ENCODE measurements at places on chromosomes 13 and 19.

GRCh38 chr19:54684527-54684926 is 21.7 kb downstream of the LILRB4 start:
- DNase-seq, result no peak

GRCh38 chr13:46861959-46862358 is 34.9 kb downstream of the HTR2A start:
- no peak for DNase-seq

GRCh38 chr19:16193466-16193865 is 4.2 kb upstream of the AP1M1 start:
- DNase-seq, result no peak

- DNase-seq, result no peak
Observed at GRCh38 chr13:105336706-105337576, 1198.5 kb downstream of the EFNB2 start.

DNA sequence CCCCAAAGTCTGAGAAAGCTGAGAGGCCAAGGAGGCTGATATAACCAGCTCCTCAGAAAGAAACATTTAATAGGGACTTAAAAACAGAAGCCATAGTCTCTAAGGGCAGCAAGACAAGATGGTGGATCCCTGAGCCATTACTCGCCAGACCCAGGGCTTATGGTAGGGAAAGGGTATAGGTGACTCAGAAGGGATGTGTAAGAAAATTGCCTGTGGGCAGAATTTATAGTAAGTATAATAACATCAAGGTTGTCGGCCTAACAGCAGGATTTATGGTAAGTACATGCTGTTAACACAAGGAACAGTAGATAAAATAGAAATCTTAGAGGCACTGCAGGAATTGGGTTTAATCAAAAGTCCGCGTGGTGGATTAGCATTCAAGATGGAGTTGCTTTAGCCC is 14.7 kb downstream of the KBTBD6 start:
- DNase-seq, result no peak

DNA sequence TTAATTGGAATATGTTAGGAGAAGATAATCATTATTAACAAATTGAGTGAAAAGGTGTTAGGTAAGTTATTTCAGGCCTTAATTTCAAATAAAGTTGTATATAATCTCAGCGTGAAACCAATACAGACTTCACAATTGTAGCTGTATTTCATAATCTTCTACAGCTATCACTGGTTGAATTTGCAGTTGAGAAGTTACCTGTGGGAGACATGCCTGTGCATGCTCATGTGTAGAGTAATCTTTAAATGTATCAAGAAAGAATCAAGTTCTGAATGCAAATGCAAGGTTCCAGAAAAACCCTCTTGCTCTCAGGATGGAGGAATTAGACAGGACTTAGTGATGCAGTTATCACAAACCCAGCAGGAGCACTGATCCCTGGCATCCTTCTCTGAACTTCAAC is 938.4 kb upstream of the SLC10A2 start:
- no peak for DNase-seq

- DNase-seq, result no peak
Observed at GRCh38 chr19:5580161-5580571, 12.4 kb upstream of the TINCR start.

- DNase-seq, result no peak
Observed at GRCh38 chr13:26991508-26992181, 180.0 kb downstream of the USP12 start.

Data from amniotic stem cell (primary cell).